CD4-positive, alpha-beta T cell (primary cell): ENCODE measurements at places on chromosomes 11 and 22.
A peak's percentile ranks its signal among the peaks of the same experiment; 100 is the strongest.

- DNase-seq: no peak
These were observed 9.4 kb downstream of the HIPK3 start for GRCh38 chr11:33266393-33267215.

DNA sequence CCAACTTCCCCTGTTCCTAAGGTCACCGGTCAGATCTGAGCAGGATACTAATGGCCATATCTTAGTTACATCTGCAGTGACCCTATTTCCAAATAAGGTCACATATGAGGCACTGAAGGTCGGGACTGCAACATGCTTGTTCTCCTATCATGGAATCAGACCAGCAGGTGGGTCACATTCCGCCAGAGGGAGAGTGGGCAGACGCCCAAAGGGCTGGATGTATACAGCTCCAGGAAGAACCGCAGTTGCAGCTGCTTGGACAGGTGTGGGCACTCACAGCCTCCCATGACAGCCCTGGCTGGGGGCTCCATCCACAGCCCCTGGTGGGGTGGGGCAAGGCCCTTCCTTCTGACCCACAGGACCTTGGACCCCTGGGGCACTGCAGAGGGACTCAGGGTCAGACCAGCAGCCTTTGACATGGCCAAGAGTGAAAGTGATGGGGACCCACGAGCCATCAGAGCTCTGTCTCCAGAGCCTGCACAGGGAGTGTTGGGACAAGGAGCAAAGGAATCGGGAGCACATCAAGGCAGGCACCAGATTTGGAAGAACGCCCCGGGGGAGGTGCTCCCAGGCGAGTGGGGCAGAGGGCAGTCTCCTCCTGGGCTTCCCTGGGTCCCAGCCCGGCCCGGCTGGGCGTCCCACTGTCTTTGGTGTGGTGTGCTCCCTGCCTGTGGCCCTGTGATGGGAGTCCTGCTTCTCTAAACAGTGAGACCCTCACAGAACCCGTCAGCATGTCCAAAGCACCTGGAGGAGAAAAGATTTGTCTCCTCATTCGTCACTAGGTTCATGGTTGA lies 13.3 kb upstream of the CD81 start:
- no peak for DNase-seq

DNA sequence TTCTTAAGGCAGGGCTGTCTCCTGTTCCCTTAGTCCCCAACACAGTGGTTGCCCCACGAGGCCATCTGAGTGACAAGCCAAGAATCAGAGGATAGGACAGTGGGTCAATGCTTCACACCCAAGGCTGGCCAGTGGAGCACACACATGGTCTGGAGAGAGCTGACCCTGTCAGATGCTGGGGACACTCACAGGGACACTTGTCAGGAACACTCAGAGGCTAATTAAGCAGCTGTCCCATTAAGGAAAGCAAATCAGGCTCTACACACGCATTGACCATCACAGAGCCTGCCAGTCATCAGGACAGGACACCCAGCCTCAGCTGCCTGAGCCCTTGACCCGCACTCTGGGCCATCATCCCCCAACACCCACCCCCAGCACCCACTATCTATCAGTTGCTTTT lies 18.2 kb downstream of the GDPD5 start:
- DNase-seq: no peak

DNA sequence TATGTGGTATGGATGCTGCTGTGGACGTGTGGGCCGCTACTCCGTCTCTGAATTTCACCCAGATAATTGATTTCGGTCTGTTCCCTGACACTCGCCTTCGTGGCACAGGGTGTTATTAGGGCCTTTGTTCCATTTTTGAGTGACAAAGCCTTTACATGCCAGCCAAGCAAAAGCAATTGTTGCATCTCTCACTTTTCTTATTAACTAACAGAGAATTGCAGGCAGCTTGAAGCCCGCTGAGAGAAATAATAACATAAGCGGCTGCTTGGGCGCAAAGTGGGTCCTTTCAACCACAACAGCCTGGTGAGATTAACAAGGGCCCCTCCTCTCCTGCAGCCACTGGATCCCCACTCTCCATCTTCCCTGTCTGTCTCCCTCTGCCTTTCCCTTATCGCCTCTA lies 449.4 kb downstream of the NTM start:
- DNase-seq: no peak

DNA sequence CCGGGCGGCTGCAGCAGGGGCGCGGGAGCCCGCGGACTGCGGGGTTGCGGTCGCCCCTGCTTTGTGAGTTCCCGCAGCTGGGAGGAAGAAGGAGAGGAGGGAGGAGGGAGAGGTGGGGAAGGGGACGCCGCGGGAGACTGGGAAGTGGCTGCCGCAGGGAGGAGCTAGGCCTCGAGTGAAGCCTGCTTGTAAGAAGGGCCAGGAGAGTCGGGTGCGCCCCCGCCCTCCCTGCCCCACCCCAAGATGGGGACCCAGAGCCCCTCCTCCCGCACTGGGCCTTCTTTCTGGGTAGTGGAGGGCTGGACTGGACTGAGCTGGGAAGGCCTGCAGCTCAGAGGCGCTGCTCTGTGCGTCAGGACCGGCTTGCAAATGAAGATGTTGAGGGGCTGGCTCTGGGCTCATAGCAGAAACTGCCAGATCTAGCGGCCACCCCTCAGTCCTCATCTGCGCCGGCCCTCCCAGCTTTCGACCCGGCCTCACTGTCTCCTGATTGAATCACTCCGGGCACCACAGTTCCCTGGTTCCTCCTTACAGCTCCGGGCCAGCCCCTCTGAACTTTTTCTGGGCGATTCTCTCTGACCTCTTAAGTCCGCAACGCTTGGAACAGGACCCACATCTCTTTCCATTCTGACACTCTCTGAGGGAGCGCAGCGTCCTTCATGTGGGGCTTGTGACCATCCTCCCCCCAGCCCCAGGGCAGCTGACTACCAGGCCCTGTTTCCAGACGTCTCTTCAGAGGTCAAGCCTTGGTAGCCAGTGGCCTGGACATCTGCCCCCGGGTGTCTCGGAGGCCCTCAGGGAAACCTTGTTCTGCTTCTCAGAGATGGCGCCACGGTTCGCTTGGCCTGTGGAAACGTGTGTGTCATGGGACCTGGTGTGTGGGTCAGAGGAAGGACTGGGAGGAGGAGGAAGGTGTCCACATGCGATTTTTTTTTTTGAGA lies 21.9 kb downstream of the SERPINH1 start:
- DNase-seq: no peak

GRCh38 chr11:129313541-129314297 lies 61.9 kb upstream of the BARX2 start:
- DNase-seq: no peak

GRCh38 chr11:73729594-73730206 lies 31.2 kb downstream of the RAB6A start:
- DNase-seq: peak; percentile 16

DNA sequence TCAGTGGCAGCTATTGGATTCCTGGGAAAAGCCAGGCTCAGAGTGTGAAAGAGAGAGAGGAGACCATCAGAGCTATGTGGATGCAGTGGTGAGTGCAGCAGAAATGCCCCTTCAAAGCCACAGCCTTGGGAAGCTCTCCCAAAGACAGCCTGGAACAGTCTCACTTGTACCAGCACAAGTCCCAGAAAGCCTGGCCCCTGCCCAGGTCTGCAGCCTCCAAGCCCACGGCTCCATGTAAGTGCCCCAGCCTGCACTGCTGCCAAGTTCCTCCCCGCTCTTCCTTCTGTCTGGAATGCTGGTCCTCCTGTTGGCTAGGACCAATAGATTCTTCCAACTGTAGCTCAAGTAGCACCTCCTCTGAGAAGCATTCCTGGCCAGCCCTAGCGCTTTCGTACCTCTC lies 539.7 kb downstream of the MIAT start:
- no peak for DNase-seq

DNA sequence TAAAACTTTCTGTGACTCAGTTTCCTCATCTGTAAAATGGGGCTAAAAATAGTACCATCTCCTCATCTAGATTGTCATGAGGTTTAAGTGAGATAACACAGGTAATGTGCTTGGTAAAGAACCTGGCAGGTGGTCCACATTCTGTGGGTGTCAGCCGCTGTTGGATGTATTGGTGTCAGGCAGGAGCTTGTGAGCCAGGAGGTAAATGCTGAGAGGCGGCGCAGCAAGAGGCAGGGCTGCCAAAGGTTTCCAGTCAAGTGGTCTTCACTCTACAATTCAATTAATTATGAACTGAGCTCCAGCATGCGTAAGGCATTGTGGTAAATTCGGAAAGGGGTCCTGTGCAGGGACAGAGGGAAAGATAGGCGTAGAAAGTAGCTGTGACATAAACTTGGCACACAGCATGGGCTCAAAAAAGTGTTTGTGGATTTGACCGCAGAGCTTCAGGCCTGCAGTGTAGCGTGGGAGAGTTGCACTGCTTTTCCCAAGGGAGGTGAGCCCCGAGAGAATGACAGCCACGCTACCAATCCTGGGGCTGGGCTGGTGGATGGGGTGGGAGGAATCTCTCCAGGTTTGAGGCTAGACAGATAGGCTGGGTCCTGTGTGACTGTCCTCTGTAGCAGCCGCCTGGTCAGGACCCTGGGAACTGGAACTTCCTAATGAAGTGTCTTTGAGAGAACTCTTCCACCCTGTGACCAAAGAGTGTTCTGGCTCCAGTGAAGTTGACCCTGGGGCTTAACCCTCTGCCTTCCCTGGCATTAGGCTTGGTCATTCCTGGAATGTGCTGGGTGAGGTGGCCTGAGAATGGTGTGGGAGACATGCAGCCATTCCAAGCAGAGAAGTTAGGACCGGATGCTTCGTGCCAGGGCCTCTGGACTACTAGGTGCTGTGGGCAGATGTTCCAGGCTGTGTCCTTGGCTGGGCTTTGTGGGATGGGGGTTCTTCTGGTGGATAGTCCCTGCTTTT lies 122.4 kb downstream of the FEZ1 start:
- DNase-seq: no peak

GRCh38 chr11:118435893-118436624 lies at the start of gene KMT2A:
Gene KMT2A, plus strand, starts transcription at chr11:118436492. Its CDS starts 21 bp downstream, at chr11:118436513.
- peak; percentile 95 for DNase-seq

DNA sequence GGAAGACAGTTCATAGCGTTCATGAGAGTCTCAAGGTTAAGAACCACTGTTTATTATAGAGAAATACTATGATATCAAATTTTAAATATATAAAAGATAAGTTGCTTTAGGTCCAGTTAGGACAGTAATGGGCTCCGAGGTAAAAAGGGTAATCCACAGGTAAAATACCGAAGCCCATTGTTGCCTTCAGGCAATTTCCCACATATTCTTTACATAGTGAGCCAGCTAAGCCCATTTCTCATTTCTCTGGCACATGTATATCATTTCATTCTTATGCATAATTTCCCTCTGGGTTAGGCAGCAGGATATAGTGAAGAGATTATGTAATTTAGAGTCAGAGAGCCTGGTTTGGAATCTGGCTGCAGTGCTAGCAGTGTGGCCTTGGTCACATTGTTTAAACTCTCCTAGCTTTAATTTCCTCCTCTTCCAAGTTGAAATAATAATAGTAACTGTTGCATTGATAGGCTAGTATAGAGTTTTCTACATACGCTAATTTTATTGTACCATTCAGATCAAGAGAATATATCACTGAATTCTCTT lies 7.6 kb upstream of the POU2AF1 start:
- DNase-seq: no peak

DNA sequence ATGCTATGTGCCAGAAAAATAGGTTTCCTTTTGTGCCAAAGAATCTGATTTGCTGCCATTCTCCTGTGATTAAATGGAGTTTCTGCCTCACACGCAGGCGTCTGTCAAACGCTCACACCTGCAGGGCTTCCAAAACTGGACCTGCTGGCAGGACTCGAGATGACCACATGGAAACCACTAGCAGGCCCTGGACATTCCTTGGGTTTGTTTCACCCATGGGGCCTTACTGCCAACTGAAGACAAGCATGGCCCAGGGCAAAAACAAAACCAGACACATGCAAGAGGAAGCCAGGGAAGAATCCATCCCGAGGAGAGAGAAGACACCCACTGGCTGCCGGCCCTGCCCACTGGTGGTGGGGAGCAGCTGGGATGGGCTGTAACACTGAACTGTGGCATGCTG lies 55.9 kb upstream of the MN1 start:
- DNase-seq: no peak

DNA sequence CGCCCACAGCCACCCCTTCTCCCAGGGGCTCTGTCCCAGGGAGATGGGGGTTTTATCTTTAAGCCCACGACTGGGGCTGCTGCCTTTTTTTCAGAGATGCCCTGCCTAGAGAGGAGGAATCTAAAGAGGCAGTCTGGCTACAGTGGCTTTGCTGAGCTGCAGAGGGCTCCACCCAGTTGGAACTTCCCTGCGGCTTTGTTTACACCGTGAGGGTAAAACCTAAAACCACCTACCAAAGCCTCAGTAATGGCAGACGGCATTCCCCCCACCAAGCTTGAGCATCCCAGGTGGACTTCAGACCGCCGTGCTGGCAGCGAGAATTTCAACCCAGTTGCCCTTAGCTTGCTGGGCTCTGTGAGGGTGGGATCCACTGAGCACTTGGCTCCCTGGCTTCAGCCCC lies 535.8 kb downstream of the NELL1 start:
- DNase-seq: no peak

GRCh38 chr11:96072592-96072991 lies 148.7 kb upstream of the MTMR2 start:
- DNase-seq: no peak

- DNase-seq: peak; percentile 28
These were observed 12.1 kb downstream of the OR10D3 start for GRCh38 chr11:124195189-124195734.

- DNase-seq: no peak
These were observed 113.5 kb downstream of the MAML2 start for GRCh38 chr11:96229354-96229977.
